Myocyte (in vitro differentiated cells): ENCODE measurements at places on chromosomes 16 and 17. TPM values are rescaled to one million over a fixed set of nuclear protein-coding genes. Genes with fewer than 3 reads are reported as not detected.
A peak's percentile ranks its signal among the peaks of the same experiment; 100 is the strongest.

CLDN7 gene
- not detected in 2 replicates for total RNA-seq

- DNase-seq: no peak
Observed at GRCh38 chr16:79810449-79811189, 210.1 kb upstream of the MAF start.

GRCh38 chr17:16398270-16399267 lies 16.8 kb upstream of the TRPV2 start:
- DNase-seq: no peak

DNA sequence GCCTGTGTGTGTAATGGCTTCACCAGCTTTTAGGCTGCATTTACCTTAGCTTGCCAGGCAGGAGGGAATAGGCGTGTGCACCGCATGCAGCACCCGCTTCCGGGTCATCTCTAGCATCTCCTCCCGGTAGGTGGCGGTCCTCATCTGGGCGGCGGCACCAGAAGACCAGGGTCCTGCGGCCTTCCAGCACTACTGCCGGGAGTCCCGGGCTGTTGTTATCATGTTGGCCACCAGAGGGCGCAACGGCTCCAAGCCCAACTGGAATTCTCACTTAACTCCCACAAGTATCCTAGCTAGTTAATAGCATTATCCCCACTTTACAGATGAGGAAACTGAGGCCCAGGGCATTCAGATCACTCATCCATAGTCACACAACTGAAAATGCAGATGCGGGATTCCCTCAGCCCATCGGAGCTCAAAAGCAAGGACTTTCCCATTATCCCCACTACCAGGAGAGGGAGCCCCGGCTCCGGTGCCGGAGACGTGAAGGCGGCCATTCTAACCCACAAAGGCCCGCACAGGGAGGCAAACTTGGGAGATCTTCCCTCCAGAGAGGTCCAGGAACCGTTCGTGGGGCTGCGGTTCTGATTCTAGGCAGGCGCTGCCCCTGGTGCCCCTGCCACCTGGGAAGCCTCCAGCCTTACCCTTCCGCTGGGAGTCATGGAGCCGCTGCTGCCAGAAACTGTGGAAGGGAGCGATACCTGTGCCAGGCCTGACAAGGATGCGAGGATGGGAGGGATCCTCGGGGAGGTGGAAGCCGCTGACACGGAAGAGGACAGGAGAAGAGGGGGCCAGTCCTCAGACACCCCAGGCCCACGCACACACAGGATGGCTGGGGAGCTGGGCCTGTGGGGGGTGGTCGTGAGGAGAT lies 23.9 kb downstream of the LGALS9 start:
- peak; percentile 58 for DNase-seq

- no peak for DNase-seq
Observed at GRCh38 chr17:74431568-74432423, at the start of gene GPRC5C. Gene GPRC5C (plus strand): TSS chr17:74432088. CDS start chr17:74439777, 7,689 bp downstream.
